Activated T-cell treated with anti-CD3 and anti-CD28 coated beads for 4 hours (primary cell): ENCODE measurements at places on chromosomes 2 and 18.

DNA sequence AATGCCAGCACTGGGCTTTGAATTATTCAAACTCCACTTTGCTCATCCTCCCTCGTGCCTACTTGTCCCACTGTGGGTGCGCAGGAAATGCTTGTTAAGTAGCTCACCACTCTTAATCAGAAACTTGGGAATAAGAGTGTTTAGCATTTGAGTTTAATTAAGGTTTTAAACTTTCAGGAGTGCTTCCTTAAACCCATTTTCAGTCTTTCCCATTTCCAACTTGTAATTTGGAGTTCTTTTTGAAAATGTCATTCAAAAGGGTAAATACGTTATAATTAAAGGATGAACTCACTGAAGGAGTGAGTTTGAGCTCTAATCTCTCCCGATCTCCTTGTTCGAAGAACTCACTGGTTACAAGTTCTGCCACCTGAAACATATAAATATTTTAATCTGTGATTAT, 276.6 kb downstream of the AGPS start:
- no peak for DNase-seq

DNA sequence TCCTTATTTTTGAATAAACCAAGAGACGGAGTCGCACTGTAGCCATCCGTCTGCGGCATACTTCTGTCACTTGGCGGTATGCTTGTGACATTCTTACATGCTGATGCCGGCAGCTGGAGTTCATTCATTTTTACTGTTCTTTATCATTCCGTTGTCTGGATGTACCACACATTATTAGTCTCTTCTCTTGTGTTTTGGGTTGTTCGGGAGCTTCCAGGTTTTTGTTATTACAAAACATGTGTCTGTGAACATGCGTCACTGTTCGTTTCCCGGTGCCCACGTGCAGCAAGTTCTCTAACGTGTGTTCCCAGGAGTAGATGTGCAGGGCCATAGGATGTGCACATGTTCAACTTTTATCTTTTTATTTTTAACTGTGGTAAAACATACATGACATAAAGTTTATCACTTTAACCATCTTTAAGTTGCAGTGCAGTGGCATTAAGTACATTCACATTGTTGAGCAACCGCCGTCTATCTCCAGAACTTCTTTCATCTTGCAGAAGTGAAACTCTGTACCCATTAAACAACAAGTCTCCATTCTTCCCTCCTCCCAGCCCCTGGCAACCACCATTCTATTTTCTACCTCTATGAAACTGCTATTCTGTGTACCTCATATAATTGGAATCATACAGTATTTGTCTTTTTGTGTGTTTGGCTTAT, 40.1 kb downstream of the MTCL1 start:
- DNase-seq = no peak

DNA sequence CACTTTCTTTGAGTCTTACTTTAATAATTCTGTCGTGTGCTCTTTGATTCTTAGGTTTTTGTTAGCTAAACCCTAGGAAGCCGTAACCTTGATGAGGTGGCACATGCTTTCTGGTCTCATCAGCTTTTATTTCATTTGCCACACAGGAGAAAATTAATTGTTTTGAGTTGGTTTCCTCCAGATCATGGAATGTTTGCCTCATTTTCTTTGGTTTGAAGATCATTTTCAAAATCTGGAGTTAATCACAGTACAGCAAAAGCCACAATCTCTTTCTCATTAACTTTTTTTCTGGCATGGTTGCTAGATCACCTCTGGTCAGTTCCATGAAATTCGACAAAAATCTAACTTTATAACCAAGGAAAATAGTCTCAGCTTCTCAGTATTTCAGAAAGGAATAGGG, 182.9 kb downstream of the MYO1B start:
- DNase-seq = no peak

GRCh38 chr2:4693266-4693665, 989.9 kb downstream of the DCDC2C start:
- DNase-seq = no peak
